Fibroblast of villous mesenchyme (primary cell): ENCODE measurements at places on chromosomes 7 and 10. TPM values are rescaled to one million over a fixed set of nuclear protein-coding genes. Genes with fewer than 3 reads are reported as not detected.

Gene LGI1
- total RNA-seq = not detected in 2 replicates

Gene COMMD3
- total RNA-seq = 32.9 and 38.4 TPM in 2 replicates

Gene NRCAM
- 0.97 and 1.3 TPM in 2 replicates for total RNA-seq

Gene LRRC17
- 39.9 and 70.0 TPM in 2 replicates for total RNA-seq

Gene GATA3
- total RNA-seq = not detected in 2 replicates

Gene CTAGE6
- total RNA-seq = 0.32 and 0.43 TPM in 2 replicates
